ENCODE measurements at places on chromosomes 4 and X.

GRCh38 chr4:148435654-148436406 lies 6.4 kb downstream of the NR3C2 start:
- DNase-seq: no peak

GRCh38 chr4:52911684-52912294 lies 49.7 kb downstream of the RASL11B start:
- DNase-seq: peak; percentile 84

- DNase-seq: no peak
Measured at GRCh38 chrX:23048806-23049573, 49.2 kb downstream of the DDX53 start.

DNA sequence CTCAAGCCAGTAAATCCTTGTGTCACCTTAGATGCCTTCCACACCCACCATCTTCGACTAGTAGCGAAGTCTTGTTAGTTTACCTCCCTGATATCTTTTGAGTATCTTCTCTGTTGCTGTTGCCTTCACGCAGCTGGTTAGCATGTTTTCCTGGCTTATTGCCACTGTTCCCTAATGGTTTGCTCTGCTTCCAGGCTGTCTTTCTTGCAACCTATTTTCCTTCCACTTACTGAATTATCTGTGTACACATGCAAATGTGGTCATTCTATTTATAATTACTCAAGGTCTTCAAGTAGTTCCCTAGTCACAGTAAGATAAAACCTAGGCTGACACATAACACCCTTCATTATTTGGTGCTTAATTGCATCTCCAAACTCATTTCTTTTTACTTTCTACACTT lies 89.5 kb downstream of the UGT8 start:
- DNase-seq: no peak

DNA sequence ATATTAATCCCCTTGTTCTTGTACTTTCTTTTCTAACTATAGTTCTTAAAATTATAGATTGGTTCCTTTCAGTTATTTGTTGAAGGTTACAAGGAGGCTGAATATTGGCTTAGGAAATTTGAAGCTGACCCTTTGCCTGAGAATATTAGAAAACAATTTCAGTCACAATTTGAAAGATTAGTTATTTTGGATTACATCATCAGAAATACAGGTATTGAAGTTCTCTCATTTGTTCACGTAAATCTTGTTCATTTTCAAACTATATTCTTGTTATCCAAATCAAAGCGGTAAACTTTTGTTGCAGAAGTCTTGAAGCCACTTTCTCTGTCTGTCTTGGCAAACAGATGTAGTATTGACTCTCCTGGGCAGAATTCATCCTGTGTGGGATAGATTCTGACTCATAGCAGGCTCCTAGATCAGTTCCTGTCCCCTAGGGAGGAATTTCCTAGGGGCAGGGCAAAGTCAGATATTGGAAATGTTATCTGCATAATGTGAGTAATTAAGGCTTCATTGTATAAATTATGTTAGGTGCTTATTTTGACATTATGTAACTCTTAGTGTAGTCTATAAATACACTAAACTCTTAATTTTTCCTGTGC lies 25.2 kb downstream of the PI4K2B start:
- DNase-seq: peak; percentile 47

DNA sequence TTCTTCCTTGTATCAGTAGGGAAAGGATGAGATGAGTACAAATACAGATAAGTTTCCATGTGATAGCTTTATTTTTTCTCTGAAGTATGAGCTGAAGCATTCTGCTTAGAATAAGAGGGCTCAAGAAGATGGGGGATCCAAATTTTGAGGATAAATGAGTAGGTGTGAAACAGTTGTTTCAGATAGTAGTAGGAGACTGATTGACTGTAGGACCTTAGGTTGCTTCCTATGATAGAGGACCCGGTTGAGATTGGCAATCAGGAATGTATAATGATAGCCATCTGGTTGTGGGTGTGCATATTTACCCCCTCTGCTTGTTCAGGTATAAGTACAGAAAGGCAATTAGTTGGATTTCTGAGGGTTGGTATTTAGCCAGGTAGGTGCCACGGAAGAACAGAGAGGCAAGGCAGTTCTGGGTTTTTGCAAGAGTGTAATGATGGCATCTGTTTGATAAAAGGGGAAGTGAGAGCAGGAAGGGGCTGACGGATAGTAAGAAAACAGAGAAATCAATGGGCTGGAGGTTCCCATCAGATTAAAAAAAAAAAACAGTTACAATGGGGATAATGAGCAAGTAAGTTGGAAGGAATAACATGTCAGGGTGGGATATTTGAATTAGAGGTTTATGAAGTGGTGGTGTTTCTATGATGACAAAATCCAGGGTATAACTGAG lies 13.7 kb downstream of the OCRL start:
- no peak for DNase-seq

- DNase-seq: no peak
Measured at GRCh38 chr4:190014771-190015537, 12.1 kb downstream of the FRG2 start.

DNA sequence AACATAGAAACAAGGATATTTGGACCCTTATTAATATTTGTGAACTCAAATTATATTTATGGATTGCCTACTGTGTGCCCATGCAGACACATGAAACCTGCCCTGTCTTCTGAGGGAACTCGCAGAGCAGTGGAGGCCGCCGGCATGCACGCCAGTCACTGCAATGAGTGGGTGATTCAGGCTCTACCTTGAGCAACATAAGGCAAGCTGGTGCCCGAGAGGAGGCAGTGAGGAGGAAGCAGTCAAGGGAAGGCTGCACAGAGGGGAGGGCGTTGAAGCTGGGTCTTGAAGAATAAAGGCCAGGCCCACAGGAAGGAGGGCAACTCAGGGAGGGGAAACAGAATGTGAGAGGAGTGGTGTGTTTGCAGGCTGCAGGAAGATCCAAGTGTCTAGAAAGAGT lies 52.8 kb downstream of the PPEF2 start:
- no peak for DNase-seq

DNA sequence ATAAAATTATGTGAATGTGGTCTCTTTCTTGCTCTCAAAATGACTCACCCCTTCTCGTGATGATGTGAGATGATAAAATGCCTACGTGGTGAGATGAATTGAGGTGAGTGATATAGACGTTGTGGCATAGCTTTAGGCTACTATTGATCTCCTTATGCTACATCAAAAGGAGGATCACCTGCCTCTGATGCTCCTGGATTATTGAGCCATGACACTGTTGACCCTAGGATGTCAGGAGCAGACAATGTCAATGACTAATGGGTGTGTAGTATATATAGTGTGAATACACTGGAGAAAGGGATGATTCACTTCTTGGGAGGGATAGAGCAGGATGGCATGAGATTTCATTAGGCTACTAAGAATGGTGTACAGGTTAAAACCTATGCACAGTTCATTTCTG lies 210.7 kb upstream of the PRPS2 start:
- DNase-seq: no peak

GRCh38 chrX:138191998-138192397 lies 519.5 kb downstream of the FGF13 start:
- DNase-seq: peak; percentile 0

- DNase-seq: peak; percentile 47
Measured at GRCh38 chrX:107894038-107894437, 68.4 kb downstream of the MID2 start.

DNA sequence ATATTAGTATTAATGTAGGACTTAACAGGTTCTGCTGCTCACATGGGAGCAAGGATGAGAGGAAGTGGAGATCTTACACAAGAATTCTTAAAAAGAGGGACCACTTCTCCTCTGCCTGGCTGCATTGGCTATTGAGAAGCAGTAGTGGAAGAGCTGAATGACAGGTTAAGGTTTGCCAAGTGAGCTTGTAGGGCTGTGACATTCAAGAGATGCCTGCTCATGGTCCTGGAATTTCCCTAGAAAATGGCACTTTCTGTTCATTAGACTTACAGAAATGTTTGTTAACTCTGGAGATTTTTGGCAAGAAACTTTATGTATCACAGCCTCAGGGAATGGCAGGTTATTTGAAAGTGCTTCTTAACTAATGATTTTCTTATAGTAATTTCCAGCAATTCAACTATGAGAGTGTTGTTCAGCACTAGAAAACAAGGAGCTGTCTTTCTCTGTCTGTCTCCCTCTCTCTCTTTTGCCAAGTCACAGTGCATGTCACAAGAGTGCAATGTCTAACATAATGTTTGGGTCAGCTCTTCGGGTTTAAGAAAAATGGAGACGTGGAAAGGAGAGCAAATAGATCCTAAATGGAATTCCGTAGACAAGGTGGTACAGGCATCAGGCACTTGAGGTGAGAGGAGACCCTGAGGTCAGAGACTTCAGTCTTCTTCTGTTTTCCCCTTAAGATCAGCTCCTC lies 8.3 kb upstream of the NAP1L5 start:
- DNase-seq: no peak

Data from small intestine (tissue), 16 donors.